ENCODE measurements at places on chromosomes 7 and 10. TPM values are rescaled to one million over a fixed set of nuclear protein-coding genes. Genes with fewer than 3 reads are reported as not detected.

The CLDN3 gene
- 150 TPM for total RNA-seq

The ZNF485 gene
- total RNA-seq, result 9.6 TPM

The OPN1SW gene
- not detected for total RNA-seq

The C10orf67 gene
- total RNA-seq, result not detected

The TMEM176A gene
- 27.5 TPM for total RNA-seq

The ZPBP gene
- not detected for total RNA-seq

The LHFPL3 gene
- not detected for total RNA-seq

The PDK4 gene
- 234 TPM for total RNA-seq

The NRP1 gene
- 62.6 TPM for total RNA-seq

The RBAK gene
- 7.6 TPM for total RNA-seq

The PAPOLB gene
- under 0.01 TPM for total RNA-seq

The SH2D4B gene
- total RNA-seq, result 0.33 TPM

The COBL gene
- total RNA-seq, result 22.3 TPM

The CPA4 gene
- total RNA-seq, result 10.2 TPM

The GIMAP1 gene
- total RNA-seq, result 0.99 TPM

The SPDYE8 gene
- total RNA-seq, result not detected

The GSAP gene
- 13.7 TPM for total RNA-seq

The RPEL1 gene
- not detected for total RNA-seq

The ZNF775 gene
- 6.0 TPM for total RNA-seq

The GPR85 gene
- 0.26 TPM for total RNA-seq

The NKX1-2 gene
- total RNA-seq, result not detected

Data from body of pancreas (tissue), 4 donors.